ENCODE measurements at places on chromosomes 4 and X.
A peak's percentile ranks its signal among the peaks of the same experiment; 100 is the strongest.

- no peak for DNase-seq
These were observed 31.0 kb downstream of the SMIM43 start for GRCh38 chr4:121733942-121734341.

DNA sequence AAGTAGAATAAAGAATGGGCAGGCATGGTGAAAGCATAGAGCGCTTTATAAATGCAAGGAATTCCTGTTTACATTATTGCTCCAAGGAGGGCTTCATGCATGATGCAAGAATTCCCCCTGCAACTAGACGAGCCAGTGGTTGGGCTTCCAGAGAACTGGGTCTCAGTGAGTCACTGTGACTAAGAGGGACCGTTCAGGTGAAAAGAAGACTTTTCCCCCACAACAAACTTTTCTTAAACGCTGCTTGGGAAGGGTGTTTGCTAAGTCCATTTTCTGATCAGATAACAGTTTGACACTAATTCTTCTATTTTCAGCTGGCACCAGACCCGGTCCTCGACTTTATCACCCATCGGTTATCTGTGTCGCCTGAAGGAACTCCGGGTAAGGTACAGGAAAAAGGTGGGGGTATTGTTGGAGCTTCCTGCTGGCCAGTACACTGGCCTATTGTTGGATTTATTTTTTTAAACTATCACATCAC lies 40.1 kb downstream of the LDB2 start:
- DNase-seq = peak; percentile 62

DNA sequence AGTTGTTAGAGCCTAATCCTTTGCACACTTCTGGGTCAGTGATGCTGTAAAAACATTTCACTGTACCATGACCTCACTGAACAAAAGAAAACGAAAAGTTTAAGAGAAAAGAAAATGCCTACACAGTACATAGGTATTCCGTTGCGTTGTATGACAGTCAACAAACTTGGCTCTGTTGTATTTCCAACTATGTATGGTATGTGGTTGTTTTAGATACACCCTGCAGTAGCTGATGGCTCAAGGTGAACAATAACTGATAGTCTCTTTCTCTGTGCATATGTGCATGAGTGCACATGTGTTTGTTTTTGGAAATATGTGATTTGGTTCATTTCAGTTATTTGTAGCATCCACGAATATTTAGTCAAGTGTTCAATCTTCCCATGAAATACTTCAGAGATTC lies 176.0 kb downstream of the BMPR1B start:
- no peak for DNase-seq

- no peak for DNase-seq
These were observed 43.7 kb downstream of the MAGEA9 start for GRCh38 chrX:149825424-149825823.

- DNase-seq = no peak
These were observed 37.1 kb downstream of the SH3RF1 start for GRCh38 chr4:169233691-169234090.

DNA sequence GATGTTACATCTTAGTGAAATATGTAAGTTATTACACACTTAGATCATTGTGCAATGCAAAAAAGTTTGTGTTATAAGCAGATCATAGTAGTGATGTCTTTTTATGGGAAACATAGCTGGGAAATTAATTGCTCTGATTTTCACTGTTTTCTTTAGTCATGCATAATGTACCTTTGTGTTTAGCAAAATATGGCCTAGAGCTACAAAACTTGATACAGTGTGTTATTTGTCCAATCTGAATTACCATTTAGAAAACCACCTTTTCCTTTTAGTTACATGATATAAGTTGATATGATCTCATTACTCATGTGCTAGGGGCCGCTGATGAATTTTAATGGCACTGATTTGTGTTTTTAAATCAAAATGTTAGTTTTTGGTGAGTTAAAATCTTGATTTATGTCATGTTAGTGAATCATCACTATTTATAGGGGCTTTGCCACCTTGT lies 2.0 kb downstream of the BMPR1B start:
- DNase-seq = no peak

DNA sequence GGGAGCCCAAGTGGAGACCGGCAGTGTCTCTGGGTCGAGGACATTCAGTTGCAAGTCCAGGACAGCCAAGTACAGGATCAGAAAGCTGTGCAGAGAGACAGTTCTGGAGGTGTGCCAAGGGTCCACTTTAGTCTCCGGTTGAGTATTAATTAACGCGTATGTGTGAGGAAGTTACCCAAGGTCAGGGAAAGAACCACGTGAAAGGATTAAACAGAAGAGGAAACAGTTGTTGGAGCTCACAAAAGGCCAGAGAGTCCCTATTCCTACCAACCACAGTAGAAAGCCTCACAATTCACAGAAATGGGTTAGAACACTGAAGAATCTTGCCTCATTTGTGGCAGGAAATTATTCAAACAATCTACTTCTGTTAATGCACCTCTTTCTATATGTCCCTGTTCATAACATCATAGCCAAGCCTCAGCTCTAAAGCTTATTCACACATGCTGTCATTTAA lies 17.9 kb upstream of the NSUN7 start:
- DNase-seq = no peak

GRCh38 chr4:185134307-185134869 lies 8.7 kb upstream of the SLC25A4 start:
- DNase-seq = no peak

DNA sequence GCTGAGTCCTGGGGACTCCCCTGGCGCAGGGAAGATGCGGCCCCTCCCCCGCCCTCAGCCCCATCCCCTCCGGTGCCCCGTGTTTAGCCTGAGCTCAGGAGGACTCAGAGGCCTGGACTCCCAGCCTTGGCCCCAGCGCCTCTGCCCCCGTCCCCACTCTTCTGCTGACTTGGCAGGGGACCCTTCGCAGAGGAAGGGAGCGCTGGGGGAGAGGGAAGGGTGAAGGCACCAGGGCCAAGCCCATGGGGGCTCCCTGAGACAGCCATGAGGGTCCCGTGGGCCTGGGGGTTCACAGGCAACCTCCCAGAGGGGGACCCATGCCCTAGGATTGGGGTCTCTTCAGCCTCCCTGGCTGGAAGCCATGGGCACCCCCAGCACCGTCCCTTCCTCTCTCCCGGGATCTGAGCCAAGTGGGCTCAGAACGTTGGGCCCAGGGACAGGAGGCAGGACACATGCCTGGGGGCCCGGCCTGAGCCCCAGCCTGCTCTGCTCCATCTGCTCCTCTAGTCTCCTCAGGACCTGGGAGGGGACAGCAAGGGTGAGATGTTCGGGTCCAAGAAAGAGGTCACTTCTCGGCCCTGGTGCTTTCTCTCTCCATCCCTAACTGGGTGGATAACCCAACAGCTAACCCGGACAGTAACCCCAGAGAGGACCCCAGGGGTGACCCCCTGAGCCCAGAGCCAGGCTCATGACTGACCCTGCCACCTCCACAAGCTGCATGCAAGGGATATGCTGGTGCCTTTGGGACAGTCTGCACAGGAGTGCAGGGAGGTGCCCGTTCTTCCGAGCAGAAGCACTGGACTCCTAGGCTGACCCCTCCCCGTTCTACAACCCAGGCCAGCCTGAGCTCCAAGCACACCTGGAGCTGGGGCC lies 1.5 kb upstream of the CPLX1 start:
- DNase-seq = no peak

DNA sequence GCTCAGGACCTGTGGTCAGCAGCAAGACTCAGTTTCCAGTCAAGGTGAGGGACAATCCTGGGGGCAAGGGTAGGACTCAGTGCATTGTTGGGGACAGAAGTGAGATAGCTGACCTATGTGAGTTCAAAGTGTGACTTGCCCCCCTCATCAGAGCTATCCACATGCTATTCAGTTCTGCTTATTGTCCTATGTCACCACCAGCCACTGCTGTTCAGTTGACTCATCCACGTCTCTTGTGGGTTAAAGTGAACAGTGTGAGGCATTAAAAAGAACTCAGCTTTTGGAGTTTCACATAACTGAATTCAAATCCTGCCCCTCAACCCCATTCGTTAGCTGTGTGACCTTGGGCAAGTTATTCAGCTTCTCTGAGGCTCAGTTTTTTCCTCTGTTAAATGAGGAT lies 4.4 kb upstream of the APLN start:
- no peak for DNase-seq

- DNase-seq = no peak
These were observed 541.3 kb upstream of the TENM3 start for GRCh38 chr4:181701894-181702293.

- no peak for DNase-seq
These were observed 83.6 kb upstream of the MAPK10 start for GRCh38 chr4:86443495-86443894.

DNA sequence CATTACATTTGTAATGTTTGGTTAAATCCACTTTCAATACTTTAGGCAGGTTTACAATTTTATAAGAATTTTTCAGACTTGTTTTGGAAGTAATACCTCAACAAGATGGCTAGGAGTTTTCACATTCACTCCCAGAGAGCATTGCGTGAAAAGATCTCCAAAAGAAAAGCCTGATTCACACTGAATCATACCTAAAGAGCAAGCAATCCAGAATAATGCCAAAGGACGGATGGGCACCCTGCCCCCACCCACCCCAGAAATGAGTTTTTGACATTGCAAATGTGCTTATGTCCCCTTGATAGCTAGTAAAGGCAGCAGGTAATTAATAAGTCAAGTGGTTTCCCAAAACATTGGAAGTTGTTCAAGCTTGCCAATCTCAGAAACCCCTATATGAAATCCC lies 557.7 kb upstream of the TENM3 start:
- no peak for DNase-seq

DNA sequence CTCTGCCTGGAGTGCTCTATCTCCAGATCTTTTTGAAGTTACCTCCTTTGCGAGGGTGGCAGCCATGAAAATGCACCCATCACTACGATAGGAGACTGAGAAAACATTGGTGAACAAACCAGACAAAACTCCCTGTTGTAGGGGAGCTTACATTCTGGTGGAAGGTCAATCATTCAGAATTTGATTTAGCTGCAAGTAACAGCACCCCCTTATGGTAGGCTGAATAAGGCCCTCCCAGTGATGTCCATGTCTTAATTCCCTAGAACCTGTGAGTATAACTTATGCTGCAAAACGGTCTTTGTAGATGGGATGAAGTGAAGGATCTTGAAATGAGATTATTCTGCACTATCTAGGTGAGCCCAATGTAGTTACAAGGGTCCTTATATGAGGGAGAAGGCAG lies 5.6 kb upstream of the TEC start:
- no peak for DNase-seq

DNA sequence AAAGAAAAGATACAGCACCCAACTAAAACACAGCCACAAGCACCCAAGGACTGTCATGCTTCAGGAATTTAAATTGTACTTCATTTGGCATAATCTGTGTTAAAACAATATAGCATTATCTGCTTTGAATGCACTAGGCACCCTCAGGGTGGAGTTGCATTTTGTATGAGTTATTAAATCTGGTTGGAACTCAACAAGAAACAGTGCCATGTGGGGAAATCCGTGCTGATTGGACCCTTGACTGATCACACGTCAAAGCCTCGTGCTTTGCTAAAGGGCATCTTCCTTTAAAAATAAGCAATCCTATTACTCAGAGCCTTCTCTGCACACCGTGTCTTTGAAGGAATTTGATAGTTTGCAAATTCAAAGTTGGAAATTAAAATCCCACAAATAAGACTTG lies 35.4 kb downstream of the IGFBP7 start:
- no peak for DNase-seq

GRCh38 chr4:3491681-3492405 lies 28.7 kb downstream of the DOK7 start:
- no peak for DNase-seq

GRCh38 chr4:158811216-158811540 lies 42.4 kb downstream of the FNIP2 start:
- no peak for DNase-seq

DNA sequence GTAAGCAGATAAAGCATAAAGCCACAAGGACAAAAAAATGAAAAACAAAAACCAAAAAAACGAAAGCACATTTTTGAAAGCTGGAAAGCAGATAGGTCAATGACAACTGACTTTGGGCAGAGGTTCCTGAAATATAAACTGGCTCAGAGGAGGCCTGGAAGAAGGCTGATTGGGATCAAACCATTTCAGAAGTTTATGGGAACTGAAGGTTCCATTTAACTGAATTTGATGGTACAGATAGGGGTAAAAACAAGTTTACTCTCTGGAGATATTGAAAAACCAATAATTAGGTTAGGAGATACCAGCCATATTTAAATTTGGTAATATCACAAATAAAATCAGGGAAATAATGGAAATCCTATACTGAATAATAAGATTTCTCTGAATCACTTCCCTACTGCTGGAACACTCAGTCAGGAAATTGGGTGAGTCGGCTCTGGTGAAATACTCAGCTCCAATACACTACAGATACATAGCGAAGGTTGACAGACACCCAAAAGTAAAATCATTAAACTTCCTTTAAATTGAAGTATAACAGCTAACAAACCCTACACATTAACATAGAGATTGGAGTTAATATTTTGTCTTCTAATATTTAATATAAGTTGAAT lies 1584.3 kb downstream of the STIM2 start:
- no peak for DNase-seq

DNA sequence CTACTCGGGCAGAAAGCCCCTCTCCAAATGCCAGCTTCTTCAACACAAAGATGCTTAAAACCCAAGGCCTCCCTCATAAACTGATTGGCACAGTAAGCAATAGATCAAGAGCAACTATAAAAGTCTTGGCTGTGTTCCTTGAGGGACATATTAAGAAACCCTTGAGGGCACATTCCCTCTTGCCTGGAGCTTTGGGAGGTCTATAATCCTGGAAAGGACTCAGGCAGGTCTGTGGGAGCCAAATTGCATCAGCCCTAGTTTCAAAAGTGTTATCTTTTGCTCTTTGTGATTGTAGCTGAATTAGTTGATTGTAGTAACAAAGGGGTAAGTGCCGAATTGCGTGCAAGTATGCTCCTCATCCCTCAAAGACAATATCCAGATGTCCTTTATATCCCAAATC lies 18.6 kb upstream of the SETD7 start:
- DNase-seq = no peak

DNA sequence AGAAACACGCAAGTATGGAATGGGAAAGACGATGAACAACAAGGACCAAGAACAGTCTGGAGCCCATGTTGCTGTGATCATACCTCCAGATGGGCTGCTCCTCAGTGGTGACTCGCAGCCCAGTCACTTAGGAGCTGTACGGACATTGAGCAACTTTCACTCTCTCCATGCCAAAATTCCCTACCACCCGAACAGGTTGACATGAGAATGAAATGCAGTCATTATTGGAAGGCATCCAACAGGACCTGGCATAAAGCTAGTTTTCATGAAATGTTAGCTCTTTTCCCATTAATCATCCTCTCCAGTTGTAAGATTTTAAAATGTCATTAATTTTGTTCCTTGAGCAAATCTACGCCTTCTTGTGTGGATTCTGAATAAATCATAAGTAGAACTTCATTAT lies 82.7 kb upstream of the GPM6B start:
- DNase-seq = peak; percentile 96

- DNase-seq = peak; percentile 90
These were observed 64.8 kb downstream of the TSC22D3 start for GRCh38 chrX:107710617-107711391.

GRCh38 chr4:164383358-164384220 lies 370.3 kb upstream of the SMIM31 start:
- DNase-seq = no peak

- no peak for DNase-seq
These were observed 8.1 kb upstream of the HSD17B10 start for GRCh38 chrX:53442322-53442631.
